Memory B cell (primary cell): ENCODE measurements at places on chromosomes 2 and 18.

DNA sequence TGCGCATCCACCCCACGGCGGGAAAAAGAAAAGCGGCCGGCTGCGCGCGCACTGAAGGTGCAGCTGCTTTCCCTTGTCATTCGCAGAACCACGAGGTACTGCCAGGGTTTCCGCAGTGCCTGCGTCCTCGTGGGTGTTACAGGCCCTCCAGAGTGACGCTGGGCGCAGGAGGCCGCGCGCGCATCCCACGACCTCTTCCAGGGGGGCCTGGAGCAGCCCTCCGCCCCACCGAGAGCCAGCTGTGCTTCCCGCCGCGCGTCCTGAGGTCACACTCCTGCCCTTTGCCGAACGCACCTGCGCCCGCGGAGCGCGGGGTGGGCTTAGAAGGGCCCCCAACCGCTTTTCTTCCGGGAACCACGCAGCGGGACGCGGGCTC is 378 bp upstream of the IAH1 start:
- DNase-seq: peak; percentile 55

DNA sequence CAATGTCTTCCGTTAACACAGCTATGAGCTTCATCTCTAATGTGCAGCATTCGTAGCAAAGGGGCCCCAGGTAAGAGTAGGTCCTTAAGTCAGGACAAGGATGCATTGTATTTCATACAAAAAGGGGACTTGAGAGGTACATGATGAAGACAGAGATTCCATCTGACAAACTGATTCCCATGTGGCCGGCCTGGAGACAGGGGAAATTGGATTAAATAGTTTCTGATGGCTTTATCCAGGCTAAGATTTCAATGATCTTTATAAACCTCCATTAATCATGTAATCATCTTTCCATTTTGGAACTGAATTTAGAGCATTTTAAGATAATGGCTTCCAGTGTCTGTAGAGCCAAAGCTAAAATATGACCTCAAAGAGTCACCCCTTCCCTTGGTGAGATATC is 111.3 kb downstream of the NCKAP5 start:
- DNase-seq: no peak

DNA sequence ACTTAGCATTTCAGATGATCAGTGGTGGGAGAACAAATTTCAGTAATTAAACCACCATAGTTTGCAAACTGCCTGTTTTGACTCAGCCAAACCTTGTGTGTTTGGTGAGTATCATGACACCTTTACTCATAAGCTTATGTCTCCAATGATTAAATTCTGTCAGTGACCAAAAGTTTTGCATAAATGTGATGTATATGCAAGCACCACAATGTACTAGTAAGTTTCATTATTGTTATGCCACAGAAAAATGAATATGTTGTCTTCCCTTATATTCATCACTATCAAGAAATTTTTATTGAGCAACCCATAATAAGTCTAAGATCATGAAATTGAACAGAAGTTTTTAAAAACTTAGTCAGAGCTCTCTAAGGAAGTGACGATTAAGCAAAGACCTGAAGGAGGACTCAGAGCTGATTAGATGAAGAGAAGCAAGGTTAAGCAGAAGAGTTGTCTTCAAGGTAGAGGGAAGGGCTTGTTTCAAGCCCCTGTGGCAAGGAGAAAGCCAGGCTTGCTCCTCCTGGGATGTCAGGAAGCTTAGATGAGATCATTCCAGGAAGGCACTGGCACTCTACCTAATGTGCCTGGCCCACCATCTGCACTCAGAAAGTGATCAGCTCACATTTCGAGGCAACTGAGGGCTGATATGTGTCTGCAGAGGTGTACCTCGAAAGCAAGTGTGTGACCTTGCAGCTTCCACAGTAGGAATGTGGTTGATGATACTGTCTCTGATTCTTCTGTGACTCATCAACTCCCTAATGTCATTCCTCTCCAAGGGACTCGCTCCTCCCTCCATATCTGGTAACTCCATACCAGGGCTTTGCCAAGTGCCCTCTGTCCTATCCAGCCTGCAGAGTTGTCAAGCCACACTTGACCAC is 54.7 kb downstream of the KCTD18 start:
- no peak for DNase-seq

DNA sequence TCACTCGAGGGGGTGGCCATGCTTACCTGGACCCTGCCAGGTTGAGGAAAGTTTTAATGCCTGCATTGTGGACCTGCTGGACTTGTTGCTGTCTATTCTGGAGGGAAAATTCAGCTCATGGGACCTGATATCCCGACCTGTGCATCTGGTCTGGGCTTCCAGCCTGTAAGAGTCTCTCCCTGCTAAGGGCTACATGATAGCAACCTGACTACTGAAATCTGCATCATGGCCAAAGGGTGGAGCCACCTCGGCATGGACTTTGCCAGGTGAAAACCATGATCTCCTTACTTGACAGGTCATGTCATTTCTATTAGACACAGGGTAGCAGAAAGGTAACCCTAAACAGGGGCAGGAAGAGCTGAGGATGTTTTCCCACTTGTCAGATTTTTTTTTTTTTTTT is 12.9 kb upstream of the SLC66A3 start:
- DNase-seq: no peak

DNA sequence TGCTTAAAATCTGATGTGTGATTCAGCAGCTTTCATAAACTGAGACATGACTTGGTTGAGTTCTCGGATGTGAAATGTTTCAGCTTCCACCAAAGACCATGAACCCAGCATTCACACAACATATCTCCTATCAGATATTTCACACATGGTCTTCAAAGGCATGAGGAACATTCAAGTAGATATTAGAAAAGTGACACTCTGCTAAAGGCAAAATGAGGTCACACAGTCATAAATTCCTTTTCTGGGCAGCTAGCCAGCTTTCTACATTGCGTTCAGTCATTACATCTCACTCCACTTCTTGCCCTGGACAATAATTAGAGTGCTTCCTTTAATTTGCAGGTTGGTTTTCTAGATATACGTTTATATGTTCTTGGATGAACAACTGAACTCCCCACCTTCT is 96.7 kb downstream of the GAREM1 start:
- DNase-seq: no peak

DNA sequence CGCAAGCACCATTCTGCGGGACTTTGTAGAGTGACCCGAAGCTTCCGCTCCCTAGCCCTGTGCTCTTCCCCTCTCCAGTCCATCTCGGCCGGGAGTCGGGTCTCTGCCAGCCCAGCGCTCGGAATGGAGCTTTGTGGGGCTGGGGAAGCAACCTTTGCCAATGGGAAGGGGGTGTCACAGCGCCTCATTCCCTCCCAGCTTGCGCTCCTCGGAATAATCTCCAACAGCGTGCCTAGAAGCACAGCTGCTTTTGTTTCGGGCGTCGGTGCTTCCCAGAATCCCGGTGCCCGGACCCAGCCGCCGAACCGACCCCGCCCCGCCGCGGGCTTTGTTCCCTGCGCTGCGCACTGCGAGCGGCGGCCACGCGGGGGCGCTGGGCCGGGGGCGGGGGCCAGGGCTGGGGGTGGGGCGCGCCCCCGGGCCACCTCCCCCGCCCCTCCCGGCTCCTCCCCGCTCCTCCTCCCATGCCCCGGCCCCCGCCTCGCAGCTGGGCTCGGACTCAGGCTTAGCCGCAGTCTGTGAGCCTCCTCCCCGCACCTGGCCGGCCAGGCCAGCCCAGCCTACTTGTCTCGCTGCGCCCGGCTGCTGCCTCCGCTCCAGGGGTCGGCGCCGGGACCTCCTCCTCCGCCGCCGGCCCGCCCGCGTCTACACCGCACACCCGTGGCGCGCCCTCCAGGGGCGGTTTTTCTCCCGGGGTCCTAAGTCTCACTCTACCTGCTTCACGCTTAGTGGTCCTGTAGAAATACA is 77.7 kb upstream of the SMAD2 start:
- no peak for DNase-seq

DNA sequence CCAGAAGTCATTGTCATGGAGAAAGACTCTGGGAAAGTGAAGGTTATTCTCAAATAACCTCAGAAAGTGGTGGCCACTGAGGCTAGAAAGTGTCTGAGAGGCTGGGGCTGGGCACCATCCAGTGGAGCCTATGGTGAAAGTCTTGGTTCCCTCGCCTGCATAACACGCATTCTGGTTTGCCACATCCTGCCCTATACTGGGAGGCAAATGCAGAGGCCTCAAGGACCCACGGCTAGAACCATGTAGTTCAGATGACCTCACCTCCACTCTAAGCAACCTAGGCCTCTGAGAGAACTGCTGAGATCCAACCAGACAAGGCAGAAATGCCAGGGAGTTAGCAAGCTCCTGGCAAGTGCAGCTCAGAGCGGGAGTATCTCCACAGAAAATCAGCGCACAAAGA is 5.1 kb downstream of the ITGB6 start:
- no peak for DNase-seq

DNA sequence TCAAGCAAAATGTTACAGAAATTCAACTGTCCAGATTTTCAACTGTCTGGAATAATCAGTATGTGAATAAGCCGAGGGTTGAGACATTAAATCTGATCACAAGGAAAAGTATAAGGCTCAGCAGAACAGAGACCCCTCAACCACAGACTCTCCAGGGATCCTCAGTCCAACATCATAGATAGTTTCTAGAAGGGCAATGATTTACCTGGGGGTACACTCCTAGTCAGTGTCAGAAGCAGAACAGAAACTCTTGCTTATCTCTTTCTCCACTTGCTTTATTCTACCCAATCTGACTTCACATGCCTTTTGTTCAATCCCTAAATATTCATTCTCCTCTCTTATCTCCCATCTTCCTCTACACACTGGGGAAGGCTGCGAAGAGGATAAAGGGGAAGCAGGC is 36.4 kb downstream of the ICOS start:
- DNase-seq: no peak

GRCh38 chr18:44889111-44889510 is 208.4 kb downstream of the SETBP1 start:
- DNase-seq: no peak

- no peak for DNase-seq
Measured at GRCh38 chr2:128632501-128632800, 313.8 kb upstream of the HS6ST1 start.

GRCh38 chr2:172208791-172209325 is 106.2 kb upstream of the DLX2 start:
- DNase-seq: no peak

- peak; percentile 77 for DNase-seq
Measured at GRCh38 chr2:100142393-100142792, at the start of gene AFF3. AFF3 (minus strand) TSS chr2:100142590; CDS start chr2:100104454, 38,136 bp downstream.

DNA sequence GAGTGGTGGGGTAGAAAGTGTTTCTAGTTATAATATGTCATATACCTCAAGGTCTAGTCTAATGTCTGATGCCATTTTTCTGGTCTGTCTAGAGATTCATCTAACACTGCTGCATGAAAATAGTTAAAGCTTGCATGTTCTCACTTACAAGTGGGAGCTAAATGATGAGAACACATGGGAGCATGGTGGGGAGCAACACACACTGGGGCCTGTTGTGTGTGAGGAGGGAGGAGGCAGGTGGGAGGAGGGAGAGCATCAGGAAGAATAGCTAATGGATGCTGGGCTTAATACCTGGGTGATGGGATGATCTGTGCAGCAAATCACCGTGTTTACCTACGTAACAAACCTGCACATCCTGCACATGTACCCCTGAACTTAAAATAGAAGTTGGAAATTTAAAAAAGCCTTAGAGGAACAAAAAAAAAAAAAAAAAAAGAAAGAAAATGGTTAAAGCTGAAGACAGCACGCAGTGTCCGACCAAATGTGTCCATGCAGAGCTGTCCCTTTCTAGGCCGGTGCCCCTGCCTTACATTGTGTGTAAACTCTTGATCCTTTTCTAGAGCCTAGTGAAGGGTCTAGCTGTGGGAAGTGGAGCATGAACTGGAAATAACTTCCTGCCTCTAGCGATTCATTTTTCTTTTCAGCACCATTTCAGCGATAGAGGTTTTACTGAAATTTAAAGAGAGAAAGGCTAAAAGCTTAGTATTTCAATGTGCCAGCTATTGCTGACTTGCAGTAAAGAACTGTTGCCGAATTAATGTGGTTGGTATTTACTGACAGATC is 94.0 kb downstream of the FMNL2 start:
- DNase-seq: no peak

- no peak for DNase-seq
Measured at GRCh38 chr2:231387904-231388724, 7.4 kb upstream of the B3GNT7 start.

- DNase-seq: no peak
Measured at GRCh38 chr18:57811477-57812125, 8.5 kb upstream of the ATP8B1 start.

- no peak for DNase-seq
Measured at GRCh38 chr2:42303252-42303651, 57.8 kb downstream of the COX7A2L start.

GRCh38 chr2:37706334-37707183 is 35.1 kb upstream of the CDC42EP3 start:
- DNase-seq: no peak

DNA sequence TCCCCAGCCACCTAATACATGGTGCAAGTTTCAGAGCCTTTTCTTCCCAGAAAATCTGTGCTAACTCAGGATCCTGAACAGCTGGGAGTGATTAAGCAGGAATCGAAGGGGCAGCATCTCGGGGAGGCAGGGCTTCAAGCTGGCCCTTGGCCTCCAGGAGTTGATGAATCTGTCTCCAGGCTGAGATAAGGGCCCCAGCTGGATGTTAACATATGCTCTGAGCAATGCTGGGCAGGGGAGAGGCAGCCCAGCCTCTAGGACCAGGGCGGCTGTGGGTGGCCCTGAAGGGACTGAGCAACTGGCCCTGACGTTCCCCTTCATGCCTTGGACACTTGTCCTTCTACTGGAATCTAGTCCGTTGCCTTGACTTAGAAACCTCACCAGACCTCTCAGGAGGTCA is 84.1 kb upstream of the EPC2 start:
- DNase-seq: no peak

DNA sequence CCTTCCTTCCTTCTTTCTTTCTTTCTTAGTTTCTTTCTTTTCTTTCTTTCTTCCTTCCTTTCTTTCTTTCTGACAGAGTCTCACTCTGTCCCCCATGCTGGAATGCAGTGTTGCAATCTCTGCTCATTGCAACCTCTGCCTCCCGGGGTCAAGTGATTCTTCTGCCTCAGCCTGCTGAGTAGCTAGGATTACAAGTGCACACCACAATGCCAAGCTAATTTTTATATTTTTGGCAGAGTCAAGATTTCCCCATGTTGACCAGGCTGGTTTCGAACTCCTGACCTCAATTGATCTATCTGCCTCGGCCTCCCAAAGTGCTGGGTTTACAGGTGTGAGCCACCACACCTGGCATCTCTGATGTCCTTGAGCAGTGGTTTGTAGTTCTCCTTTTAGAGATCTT is 48.5 kb downstream of the IL1R2 start:
- DNase-seq: no peak

DNA sequence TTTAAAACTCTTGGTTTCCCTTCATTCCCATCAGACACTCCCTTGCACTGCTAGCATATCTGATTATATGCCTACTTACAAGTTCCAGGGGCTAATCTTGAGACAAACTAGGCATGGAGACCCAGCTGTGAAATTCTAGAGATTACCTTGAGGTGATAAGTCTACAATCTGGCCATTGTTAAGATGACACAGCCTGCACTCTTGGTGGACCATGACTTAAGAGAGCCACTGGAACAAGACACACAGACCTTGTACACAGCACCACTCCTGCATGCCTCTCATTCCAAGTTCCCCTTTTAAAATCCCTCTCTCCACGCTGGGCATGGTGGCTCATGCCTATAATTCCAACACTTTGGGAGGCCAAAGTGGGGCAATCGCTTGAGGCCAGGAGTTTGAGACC is 387.2 kb upstream of the DCC start:
- no peak for DNase-seq
